ENCODE measurements at places on chromosomes 2 and 18.
A peak's percentile ranks its signal among the peaks of the same experiment; 100 is the strongest.

GRCh38 chr2:231312066-231312465 lies 83.4 kb upstream of the B3GNT7 start:
- DNase-seq: no peak

GRCh38 chr2:55109219-55109891 lies 59.1 kb upstream of the RTN4 start:
- DNase-seq: no peak

DNA sequence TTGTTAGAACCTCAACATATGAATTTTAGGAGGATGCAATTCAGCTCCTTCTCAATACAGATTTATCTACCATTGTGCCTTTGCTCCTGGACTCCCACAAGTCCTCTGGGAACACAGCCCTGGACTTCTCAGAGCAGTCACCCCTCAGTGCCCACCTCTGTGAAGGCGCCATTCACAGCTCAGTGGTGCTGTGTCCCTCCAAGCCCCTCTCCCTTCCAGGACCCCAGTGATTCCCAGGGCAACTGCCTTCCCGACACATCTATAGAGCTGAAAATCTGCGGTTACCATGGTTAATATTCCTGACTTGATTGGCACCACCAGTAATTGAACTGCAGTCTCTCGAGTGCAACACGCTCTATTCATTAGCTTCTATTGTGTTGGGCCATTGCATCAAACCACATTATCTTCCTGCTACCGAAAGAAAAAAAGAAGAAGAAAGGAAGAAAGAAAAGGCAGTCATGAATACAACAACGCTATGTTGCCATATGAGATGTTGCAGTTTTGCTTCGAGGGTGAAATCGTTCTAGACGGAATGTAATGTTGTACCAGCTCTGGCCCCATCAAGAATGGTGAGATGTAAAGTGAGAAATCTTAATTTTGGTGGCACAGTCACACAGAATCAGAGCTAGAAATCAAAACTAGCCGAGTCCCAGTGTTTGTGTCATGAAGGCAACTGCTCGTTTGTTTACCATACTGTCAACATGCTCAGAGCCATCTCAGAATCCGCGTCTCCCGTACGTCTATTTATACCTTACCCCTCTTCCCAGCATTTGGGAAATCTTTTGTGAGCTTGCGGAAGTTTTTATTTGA lies 524.0 kb upstream of the ID2 start:
- no peak for DNase-seq

DNA sequence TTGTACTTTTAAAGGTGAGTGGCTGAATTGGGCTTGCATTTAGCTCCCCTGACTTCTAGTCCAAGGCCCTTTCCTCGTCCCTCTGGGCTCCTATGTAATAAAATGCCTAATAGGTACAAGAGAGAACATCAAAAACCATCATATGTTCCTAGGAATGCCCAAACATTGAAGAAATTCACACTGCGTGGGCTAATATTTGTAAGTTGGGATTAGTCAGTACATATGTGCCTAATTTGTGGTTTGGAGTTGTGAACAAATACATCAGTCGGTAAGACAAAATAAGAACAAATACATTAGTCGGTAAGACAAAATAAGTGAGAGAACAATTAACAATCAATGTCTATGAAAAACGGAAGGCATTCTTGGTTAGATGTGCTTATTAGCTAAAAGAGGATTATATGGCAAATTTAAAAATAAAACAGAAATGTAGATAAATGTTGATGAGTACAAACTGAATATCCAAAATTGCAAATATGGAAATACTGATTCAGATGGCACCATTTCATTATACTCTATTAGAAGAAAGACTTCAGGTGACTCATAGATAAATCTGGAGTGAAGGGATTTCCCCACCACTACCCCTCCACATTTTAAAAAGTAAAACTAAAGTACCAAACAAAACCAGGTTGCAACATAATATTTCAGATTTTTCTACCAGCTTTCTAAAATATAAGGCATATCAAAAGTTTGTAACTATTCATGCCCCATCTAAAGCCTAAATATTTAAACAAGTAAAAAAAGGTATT lies 325.4 kb downstream of the ZEB2 start:
- no peak for DNase-seq

DNA sequence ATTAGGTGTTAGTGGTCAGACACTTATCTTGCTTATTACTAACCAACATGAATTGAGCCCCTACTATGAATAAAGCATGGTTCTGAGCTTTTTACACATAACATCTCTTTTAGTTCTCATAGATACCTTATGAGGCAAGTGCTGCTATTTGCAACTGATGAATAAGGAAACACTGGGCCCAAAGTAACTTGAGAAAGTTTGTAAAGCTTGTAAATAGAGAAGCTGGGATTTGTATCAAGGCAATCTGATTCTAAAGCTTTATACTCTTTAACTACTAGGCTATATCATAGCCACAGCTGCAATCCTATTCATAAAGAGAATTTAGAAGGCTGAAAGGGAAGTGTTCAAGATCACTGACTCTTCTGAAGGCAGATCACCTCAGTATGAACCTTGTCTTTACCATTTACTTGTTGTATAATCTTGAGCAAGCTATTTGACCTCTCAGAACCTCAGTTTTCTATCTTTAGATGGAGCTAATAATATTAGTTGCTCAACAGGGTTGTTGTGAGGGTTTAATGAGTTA lies 60.4 kb downstream of the ABCB11 start:
- DNase-seq: no peak

DNA sequence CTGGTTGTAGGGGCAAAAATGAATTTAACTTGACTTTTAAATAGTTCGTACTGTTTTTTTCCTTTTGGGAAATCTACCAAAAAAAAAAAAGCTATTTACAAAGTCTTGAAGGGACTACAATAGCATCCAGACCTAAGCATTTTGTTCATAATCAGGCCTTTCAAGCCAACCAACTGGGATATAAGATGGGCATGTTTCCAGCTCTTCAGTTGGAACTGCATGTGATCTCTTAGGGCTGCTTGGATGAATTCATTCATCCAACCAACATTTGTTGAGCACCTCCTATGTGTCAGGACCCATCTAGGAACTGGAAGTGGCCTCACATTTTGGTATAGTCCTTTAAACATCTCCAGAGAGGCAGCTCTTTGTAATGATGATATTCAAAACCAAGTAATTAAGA lies 98.6 kb downstream of the AAK1 start:
- DNase-seq: peak; percentile 1

DNA sequence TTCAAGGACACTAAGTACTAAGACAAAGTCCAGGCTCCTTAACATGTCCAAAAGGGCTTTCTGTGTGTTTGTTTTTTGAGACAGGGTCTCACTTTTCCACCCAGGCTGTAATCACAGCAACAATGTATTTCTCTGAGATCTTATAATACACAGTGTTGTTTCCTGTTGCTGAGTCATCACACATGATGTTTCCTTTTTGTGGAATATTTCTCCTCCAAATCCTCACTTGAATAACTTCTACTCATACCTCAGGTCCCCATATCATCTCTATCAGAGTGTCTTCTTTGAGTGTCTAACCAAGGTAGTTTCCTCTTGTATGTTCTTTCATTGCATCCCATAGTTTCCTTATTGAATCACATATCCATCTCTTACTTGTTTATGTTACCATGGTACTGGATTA lies 632.0 kb upstream of the PIK3C3 start:
- no peak for DNase-seq

DNA sequence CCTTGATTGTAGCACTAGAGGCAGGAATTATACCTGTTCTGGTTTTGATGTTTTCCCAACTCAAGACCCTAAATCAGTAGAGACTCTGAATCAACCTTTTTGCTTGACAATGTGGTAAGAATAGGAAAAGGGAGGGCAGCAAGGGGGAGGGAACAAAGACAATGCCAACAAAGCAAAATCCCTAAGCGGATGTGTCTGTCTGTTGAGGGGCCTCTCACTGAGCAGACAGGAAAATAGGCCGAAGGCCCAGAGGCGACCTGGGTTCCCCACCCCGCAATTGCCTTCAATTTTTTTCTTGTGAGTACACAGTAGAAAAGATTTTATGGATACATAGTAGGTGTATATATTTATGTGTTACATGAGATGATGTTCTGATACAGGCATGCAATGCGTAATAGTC lies 75.6 kb downstream of the MAP4K4 start:
- DNase-seq: no peak

- DNase-seq: no peak
These were observed 38.8 kb downstream of the ANKMY1 start for GRCh38 chr2:240518981-240519380.

DNA sequence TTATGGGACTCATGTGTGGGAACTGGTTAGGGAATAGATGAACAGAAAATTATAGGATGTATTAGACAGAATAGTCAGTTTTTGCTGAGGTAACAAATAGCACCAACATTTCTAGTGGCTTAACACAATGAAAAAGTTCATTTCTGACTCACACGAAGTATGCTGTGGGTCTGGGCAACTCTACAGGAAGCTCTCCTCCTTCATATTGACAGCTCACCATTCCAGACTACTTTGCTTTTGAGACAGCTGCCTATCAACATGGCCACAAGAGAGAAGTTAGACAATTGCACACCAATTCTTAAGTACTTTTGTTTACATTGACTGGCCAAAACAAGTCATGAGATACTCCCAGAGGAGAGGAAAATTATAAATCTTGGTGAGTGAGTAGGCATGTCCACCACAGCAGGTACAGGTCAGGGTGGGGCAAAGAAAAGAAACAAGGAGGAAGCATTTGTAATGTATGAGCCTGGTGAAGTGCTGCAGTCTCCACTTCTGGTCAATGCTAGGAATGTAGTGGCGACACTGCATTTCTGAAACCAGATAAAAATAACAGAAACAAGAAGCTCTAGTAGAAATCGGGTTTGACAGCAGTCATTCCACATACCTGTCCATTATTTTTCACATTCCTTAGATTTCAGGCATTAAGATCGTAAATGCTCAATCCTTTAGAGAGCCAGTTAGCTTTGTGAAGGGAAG lies 141.6 kb downstream of the ICOS start:
- DNase-seq: no peak

- peak; percentile 42 for DNase-seq
These were observed 40.1 kb downstream of the RTN4 start for GRCh38 chr2:55010149-55010591.

- no peak for DNase-seq
These were observed 28.3 kb downstream of the LGALSL start for GRCh38 chr2:64482243-64482642.

GRCh38 chr2:129877795-129878775 lies 101.4 kb upstream of the RAB6C start:
- DNase-seq: peak; percentile 83

- peak; percentile 43 for DNase-seq
These were observed at the start of gene DPYSL5 for GRCh38 chr2:26847655-26848335. TSS of gene DPYSL5 (plus strand) at chr2:26848132. CDS start at chr2:26898500, 50,368 bp downstream.

DNA sequence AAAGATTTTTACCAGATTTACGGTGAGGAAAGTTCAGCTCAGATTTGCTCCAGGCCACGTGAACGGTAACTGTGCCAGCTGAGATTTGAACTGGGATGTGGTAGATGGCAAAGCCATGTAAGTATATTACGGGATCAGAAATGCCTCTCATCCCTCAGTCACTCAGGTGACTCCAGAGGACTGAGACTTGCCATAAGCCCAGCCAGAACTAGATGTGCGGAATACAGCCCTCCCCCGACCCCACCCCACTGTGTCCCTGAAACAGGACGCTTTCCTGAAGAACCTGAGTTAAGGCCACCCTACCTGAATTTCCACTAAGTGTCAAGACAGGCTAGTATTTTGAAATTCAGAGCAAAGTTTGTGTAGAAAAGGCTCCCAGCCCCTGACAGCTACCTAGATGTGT lies 1.3 kb upstream of the FHL2 start:
- no peak for DNase-seq

- DNase-seq: no peak
These were observed 477.7 kb downstream of the DCDC2C start for GRCh38 chr2:4181062-4181461.

- DNase-seq: no peak
These were observed 70.9 kb downstream of the ASB1 start for GRCh38 chr2:238497610-238498005.

GRCh38 chr18:46402945-46403344 lies 254.1 kb downstream of the LOXHD1 start:
- no peak for DNase-seq

DNA sequence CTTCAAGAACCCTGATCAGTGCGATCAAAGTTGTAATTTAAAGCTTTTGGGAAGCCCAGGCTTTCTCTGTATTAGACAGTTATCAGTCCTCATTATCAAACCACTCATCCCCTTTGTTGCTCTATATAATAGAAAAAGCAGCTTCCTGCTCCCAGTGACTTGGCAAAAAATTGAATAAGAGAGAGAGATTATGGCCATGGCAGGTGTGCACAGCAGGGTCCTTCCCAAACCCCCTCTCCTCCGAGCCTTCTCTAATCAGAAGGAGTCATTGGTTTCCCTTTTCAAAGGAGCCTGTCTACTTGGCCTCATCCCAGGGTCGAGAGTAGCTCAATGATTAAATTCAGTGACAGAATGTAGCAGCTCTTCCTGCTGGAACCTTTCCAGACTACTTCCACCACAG lies 81.5 kb downstream of the SEMA4F start:
- no peak for DNase-seq

- no peak for DNase-seq
These were observed 77.6 kb upstream of the OTOF start for GRCh38 chr2:26555246-26556133.

GRCh38 chr2:230738391-230738811 lies 25.8 kb downstream of the CAB39 start:
- DNase-seq: no peak

DNA sequence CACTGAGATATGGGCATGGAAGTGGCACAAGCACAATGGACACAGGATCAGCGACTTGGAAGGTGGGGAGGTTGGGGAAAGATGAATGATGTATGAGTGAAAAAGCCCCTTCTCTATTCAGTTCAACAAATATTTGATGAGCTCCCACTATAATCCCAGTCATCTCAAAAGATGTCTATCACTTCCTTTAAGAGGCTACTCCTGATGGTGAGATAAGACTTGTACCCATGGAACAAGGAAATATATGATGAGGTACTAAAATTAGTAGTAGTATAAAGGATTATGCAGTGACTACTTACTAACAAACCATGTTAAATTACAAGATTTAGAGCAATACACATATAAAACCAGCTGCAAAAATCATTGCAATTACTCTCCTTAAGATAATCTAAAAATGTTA lies 107.8 kb upstream of the COL5A2 start:
- DNase-seq: no peak

DNA sequence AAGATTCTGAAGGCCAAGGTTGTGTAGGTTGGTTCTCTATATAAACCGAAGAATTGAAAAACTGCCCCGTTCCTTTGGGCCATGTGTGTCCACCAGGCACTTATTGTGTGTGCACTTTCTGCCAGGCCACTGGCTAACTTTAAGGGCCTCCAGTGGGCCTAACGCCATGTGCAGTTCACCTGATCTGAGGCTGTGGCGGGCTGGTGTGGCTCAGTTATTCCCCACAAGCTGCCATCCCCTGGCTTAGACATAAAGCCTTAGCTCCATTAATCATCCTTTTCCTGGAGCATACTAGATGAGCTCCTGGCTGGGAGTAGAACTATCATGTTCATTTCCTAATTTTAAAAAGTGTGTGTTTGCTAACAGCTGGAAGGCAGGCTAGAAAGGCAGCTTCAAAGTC lies 304.1 kb upstream of the TNP1 start:
- no peak for DNase-seq

GRCh38 chr2:160308476-160308875 lies 108.4 kb upstream of the ITGB6 start:
- no peak for DNase-seq
